Activated T-helper 2 cell treated with anti-CD3 and anti-CD28 coated beads, Interferon-gamma antibody, Interleukin-2, Interleukin-4, amounts not matched to agents 10 μg/mL and 5 μg/mL and 100 μg/mL, durations not matched to agents 14 hours and 24 hours and 36 hours (primary cell): ENCODE measurements at places on chromosomes 5 and 9. TPM values are rescaled to one million over a fixed set of nuclear protein-coding genes. Genes with fewer than 3 reads are reported as not detected.

GRCh38 chr9:90855208-90855902 lies 53.7 kb downstream of the SYK start:
- no peak for DNase-seq

GRCh38 chr9:72044095-72044494 lies 16.3 kb downstream of the C9orf57 start:
- DNase-seq = no peak

The RNF208 gene
- 9.5 and 10.1 TPM in 2 replicates for total RNA-seq

The SLC34A1 gene
- not detected in 2 replicates for total RNA-seq

GRCh38 chr5:14261235-14261634 lies 118.1 kb downstream of the TRIO start:
- no peak for DNase-seq

- no peak for DNase-seq
Observed at GRCh38 chr5:11323761-11324160, 562.7 kb upstream of the DAP start.

DNA sequence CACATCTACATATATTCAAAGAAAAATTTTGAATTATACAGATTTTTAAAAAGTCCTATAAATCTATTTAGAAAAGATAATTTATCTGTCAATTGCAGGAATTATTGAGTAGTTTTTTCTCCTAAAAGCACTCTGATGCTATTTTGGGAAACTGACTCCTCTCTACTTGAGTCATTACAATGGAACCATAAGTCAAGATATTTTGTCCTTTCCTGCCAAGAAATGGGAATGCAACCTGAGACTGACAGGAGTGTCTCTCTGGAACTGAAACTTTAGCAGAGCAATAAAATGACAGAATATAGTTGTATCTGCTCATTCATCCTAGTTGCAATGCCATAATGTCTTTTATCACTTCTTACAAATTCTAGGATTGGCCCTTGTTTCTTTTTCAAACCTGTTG lies 48.6 kb downstream of the CARTPT start:
- no peak for DNase-seq

The COX7C gene
- 445 and 457 TPM in 2 replicates for total RNA-seq

The MCTP1 gene
- not detected in 2 replicates for total RNA-seq

The RGS7BP gene
- total RNA-seq = not detected in 2 replicates

DNA sequence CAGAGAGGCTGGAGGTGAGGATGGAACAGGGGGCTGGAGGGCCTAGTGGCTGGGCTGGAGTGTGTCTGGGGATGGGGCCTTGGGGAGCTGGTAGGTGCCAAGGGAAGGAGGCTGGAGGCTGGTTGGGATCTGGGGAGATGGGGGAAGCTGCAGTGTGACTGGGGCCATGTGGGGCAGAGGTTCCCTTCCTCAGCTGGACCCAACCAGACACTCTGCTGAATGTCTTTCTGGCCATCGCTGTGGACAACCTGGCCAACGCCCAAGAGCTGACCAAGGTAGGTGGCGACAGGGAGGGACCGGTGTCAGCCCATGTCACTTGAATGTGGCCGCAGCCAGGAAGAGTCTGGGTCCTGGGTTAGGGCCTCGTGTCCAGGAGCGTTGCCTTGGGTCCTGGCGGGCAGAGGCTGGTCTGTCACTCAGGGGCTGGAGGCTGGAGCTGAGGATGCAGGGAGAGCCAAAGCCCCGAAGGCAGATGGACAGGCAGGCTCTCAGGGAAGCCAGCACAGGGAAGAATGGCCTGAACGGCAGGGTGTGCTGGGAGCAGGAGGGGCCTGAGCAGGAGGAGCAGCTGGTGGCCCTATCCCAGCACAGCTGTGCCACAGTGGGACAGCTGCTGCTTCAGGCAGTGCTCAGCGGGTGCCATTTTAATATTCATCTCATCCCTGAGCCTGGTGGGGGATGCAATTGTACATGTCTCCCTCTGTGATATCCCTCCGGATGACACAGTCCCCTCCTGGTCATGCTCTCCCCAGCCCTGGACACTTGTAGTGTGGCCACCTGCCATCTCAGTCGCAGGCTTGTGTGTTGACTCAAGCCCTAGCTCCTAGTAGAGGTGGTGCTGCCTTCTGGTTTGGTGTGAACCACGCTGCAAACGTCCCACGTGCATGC lies 132.5 kb downstream of the CACNA1B start:
- DNase-seq = no peak

The ZNF618 gene
- total RNA-seq = 0.25 TPM in 2 replicates

- DNase-seq = no peak
Observed at GRCh38 chr5:52799358-52799982, 11.8 kb downstream of the ITGA1 start.

The CNTNAP3B gene
- total RNA-seq = not detected in 2 replicates

DNA sequence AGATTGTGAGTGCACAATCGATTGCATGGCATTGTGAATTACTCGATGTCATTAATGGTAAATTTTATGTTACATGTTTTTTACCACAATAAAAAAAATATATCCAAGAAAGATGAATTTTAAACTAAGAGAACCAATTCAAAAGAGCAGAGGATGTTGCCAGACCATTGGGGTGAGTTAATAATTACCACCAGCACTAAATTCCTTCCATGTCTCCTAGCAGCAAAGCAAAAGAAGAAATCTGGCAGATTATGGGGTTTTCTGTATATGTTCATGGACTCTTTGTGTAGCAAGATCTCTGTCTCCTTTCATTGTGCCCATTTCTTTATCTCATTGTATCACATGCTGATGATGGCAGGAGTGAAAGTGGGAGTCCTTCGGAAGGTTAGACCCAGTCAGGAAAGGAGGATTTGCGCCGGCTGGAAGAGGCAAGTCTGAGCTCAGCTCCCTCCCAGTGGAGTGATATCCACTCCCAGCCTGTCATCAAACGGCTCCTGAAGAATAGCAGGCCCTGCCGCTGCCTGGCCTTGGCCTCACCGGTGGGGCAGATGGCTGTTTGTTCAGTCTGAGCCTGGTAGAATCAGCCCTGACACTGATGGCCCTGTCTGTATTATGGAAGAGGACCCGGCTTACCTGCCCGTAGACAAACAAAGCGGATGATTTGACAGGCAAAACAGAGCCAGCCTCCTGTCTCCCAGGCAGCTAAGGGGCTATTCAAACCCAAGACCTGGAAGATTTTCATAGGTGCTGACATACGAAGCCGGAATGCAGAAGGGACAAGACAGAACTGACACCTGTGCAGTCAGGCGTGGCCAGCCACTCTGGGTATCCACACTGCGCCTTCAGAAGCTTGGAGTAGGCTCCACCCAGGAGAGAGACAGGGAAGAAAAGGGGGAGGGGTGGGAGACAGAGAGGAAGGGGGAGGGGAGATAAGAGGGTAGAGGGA lies 21.9 kb upstream of the FOXE1 start:
- DNase-seq = no peak

DNA sequence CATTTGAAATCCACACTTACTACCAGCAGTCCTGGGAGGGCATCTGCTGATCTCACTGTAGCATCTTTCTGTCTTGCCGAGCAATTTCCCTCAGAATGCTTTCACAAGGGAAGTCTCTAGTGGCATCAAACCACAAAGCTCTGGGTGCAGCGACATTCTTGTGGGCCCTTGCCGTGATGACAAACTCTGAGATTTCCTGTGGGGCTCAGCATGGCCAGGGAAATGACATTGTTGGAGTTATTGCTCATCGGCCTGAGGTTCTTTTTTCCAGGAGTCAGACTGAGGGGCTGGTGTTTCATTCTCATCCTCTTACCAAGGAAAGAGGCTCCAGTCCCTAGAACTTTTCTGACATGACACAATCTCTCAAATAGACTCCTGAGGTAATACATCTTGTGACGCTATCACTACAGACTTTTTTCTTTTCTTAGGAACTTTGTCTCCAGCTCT lies 51.4 kb downstream of the PFDN1 start:
- peak; percentile 59 for DNase-seq

- DNase-seq = no peak
Observed at GRCh38 chr5:73354406-73354805, 94.2 kb downstream of the FOXD1 start.

The TTC16 gene
- total RNA-seq = 0.18 TPM in 1 of 2 replicates, not detected in the other

DNA sequence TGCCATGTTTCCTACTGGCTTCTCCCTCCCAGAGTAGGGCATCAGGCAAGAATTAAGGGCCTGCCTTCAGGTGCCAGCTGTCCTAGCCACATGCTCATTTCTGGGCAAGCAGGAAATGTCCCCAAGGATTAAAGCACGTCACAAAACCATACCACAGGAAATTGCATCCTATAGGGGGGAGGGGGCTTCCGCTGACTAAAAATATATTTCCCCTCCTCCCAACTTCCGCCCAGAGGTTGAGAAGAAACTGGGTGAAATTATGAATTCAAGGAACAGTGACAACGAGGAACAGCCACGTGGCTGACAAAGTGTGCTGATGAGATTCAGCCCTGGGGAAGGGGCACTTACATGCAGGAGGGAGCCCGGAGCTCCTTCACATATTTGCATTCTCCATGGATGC lies 4.1 kb downstream of the HBEGF start:
- peak; percentile 35 for DNase-seq
